ENCODE measurements at places on chromosomes 3 and 15.
A peak's percentile ranks its signal among the peaks of the same experiment; 100 is the strongest.

DNA sequence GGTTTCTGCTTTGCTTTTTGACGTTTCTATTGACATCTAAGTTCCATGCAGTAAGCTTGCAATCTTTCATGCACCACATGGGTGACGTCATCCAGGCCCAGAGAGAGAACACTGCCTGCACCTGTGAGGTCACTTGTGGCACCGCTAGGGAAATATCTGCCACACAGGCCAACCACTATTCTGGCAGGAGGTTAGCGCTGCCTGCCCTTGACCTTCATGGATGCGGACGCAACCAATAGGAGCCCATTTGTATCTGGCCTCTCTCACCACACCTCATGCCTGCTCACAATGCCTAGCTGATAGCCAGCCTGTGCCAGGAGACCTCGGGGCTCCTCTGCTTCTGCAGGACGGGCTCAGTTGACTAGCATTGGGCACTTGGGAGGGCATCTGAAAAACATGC lies 55.8 kb upstream of the PRR23E start:
- no peak for DNase-seq

DNA sequence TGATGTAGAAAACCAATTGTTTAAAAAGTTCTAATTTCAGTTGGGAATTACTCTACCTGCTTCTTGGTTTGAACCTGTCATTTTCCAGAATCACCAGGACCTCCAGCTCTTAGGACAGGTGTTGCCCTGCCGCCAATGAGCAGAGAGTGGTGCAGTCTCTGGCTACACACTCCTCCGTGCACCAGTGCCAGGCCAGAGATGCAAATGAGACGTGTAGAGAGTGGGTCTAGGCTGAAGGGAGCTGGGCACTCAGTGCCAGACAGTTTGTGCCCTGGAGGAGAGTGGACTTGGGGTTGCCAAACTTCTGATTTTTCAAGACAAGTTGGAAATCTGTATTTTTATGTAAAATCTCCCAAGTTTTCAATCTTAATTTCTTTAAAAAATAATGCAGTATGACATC lies 566.2 kb downstream of the MAGI1 start:
- DNase-seq, result no peak

GRCh38 chr15:68210821-68211655 lies 5.9 kb upstream of the CALML4 start:
- peak; percentile 77 for DNase-seq

- DNase-seq, result no peak
Observed at GRCh38 chr3:134325061-134325705, 49.1 kb downstream of the AMOTL2 start.

GRCh38 chr3:118984699-118985098 lies 49.9 kb downstream of the IGSF11 start:
- DNase-seq, result no peak

GRCh38 chr3:65240366-65240765 lies 552.6 kb upstream of the ADAMTS9 start:
- no peak for DNase-seq

DNA sequence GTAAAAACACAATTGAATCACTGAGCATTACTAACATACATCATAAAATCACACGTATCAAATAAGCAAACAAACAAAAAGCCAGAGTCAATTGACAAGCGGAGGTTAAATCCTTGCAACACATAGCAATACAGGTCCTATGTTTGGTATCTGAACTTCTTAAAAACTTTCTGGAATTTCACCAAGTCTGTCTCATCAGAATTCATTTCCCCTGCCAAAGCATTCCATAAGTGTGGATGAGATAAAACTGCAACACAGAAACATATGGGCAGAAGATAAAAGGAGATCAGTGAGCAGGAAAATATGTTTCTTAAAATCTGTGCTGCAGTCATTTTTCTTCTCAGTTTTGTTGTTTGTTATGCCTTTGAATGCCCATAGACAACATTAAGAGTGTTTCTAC lies 1155.5 kb downstream of the TBL1XR1 start:
- no peak for DNase-seq

DNA sequence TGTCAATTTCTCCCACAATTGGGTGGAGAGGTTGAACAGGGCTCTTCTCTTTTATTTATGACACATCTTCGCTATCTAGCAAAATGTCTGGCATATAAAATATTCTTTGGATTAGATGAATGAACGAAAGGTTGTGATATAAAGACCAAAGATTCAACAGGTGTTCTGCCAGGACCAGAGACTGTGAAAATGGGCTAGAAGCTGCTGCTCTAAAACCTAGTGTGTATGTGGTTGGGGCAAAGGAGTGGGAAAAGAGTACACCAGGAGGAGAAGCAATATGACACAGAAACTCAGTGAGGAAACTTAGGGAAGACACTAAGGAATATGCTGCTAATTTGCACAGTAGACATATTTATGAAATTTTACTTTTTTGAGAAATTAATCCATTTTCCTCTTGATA lies 102.0 kb upstream of the CCDC80 start:
- no peak for DNase-seq

DNA sequence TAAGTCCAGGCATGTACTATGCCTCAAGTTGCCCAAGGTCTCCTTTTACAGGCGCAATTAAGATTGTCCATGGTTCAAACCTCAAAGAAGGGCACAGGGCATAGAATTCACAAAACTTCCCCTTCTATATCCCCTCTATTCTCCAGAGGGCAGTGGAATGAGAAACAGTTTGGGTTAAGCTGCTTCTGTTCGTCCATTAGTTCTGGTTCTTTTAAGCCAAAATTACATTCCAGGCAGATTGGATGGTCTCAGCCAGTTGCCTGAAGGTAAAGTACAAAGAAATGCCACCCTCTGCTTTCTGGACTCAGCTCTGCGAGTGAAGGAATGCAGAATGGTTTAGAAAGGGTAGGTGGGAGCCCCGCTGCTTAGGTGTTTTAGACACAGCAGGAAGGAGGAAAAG lies 200.7 kb downstream of the GREM1 start:
- DNase-seq, result no peak

DNA sequence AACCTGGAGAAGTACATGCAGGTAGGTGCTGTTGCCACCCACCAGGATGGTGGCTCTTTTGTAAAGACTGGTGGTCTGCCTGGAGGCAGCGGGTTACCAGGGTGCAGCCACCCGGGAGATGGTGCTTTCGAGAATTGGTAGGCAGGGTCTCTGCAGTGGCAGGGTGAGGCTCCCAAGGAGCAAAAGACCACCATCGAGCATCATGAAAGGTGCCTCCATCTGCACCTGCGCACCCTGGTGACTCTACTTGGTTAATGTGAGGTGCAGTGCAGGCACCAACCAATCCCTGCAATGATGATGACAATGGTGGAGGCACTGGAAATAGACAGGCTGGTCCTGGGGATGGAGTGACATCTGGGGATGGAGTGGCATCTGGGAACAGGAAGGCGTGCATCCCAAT lies 236.7 kb downstream of the ADAMTS17 start:
- no peak for DNase-seq

- DNase-seq, result no peak
Observed at GRCh38 chr15:101320501-101321052, 25.5 kb upstream of the SNRPA1 start.

DNA sequence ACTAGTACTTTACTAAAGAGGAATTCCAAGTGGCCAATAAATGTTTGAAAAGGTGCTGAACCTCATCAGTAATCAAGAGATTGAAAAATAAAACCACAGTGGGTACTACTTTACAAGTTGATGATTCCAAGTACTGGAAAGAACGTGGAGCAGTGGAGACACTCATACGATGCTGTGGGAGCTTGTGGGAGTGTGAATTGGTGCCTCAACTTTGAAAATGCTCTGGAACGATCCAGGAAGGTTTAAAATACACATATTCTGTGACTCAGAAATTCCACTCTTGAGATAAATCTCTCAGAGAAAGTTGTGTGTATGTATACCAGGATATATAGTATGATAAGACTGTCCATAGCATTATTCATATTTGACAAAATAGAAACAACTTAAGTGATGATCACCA lies 9.3 kb downstream of the LRCH3 start:
- no peak for DNase-seq

GRCh38 chr3:44427683-44428082 lies 49.8 kb downstream of the ZNF445 start:
- DNase-seq, result no peak

DNA sequence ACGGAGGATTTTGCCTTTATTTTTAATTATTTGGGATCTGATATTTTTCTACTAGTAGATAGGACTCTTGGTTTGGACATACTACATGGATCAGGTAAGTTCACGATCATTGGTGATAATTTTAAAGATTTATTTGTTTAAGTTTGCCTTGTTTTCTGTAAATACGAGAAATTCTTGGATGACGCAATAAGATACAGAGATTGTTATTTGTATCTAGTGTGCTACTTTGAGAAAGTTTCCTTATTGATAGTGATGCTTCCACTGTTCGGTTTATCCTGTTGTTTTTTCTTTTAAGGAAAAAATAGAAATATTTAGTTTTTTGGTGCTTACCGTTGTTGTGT lies 577 bp downstream of the CHD2 start:
- no peak for DNase-seq

GRCh38 chr15:50049871-50050270 lies 69.2 kb downstream of the ATP8B4 start:
- no peak for DNase-seq

GRCh38 chr3:72295962-72296450 lies 511.1 kb upstream of the PROK2 start:
- no peak for DNase-seq

DNA sequence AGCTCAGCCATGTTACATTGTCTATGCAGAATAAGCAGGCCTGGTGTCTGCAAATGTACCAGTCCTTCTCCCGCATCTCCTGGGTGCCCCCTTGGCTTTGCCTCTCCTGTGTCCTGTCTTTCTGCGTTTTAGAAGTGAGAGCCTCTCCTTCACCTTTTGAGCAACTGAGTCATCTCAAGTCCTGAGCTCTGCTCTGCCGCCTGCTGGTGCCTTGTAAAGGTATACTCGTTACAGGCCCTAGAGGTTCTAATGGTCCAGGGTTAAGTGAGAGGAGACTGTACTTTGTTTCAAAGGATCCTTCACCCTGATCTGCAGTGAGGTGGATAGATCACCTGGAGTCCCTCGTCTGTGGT lies 12.6 kb downstream of the GHRL start:
- no peak for DNase-seq

DNA sequence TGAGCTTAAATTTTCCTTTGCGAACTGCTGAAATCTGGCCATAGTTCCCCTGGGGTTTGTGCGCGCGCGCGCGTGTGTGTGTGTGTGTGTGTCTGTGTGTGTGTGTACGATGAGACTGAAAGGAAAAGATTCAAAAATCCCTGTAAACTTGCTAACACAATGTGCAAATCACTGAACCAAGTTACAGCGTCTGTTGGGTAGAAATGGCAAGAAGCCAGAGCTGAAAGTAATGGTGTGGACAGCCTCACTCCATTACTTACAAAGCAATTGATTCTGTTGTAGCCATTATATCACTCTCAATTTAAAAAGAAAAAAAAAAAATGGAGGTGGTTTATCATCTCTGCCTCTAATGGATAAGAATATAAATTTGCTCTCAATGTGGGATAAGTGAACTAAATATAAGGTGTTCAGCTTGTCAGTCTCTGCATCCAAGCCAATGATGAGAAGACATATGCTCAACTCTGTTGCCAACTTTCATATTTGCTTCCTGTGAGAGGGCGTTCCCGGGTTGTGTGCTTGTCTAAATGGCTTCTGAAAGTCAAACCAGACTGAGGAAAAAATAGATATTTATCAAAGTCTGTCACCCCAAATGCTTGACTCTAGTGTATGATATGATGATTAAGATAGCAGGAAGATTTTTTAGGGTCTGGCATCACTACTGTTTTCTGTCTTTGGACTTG lies 422.2 kb downstream of the ZNF385D start:
- no peak for DNase-seq

DNA sequence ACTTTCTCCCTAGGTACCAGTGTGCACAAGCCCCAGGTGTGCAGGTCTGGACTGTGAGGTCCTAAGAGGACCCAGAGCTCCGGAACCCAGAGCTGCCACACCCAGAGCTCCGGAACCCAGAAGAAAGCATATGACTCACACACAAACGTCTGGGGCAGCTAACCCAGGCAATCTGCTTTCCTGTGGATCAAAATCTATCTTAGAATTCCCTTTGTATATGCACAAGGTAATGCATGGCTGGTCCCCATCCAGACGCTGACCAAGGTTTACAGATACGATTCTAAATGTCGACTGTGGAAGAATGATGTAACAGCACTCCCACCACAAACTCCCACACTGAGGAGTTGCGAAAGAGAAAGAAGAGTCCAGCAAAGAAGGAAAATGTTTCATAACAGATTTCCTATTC lies 15.7 kb downstream of the KCNMB2 start:
- DNase-seq, result no peak

DNA sequence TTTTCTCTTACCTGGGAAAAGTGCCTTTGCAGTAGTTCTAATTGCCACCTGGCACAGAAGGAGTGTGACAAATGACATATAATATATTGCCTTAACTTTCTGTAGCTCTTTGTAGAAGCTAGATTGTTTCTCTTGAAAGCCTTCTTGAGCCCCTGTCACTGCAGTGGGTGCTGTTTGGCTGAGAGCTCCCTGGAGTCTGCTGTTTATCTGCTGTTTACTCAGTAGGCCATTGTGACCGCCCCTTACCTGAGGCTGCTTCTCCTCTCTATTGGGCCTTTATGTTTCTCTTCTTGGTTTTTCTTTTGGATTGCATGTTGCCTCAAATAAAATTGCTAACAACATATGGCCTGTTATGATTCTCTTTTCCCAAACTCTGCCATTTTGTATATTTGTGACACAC lies 16.7 kb downstream of the MAP2K5 start:
- no peak for DNase-seq

DNA sequence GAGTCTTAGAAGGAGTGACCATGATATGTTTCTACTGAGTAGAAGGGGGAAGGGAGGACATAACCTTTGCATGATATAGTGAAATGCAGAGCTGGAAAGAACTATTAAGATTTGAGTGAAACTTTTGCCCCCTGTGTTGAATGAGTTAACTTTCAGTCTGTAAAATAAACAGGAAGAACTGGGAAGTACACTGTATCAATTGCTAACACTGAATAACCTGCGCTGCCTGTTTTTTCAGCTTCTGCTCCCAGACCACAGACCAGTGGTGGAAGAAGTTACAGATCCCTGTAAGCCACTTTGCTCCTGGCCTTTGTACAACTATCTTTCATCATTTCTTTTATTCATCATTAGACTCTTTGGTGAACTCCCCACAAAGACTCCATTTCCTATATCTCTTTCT lies 3.6 kb upstream of the LRCH3 start:
- DNase-seq, result peak; percentile 19

- no peak for DNase-seq
Observed at GRCh38 chr15:58515807-58516206, 84.0 kb downstream of the LIPC start.

- DNase-seq, result peak; percentile 31
Observed at GRCh38 chr15:60787837-60788691, 309.1 kb upstream of the ICE2 start.

DNA sequence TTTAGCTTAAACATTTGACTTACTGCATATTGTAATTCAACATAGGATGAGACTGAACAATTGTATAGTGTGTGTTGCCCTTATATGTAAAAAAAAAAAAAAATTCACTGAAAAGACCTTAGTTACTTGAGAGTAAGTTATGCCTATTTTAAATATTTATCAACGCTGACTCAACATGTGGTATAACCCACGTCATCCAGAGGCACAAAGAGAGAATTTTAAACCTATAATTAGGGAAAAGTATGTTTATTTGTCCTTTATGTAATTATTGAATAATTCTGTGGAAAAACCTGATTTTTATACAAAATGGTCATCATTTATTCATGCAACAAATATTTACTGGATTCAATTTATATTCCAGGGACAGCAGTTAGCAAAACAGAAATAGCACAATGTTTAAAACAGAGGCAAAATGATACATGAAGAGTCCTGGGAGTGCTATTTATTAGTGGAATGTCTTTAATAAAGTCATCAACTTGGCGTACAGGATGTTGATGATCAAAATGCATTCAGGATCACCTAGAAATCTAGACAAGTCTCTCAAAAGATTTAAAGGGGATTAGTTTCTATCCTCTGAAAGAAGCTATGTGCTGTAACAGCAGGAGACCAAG lies 223.7 kb downstream of the PCCB start:
- no peak for DNase-seq

Measured in HT-29 (cell line).